ENCODE measurements at places on chromosomes 1 and 21.

DNA sequence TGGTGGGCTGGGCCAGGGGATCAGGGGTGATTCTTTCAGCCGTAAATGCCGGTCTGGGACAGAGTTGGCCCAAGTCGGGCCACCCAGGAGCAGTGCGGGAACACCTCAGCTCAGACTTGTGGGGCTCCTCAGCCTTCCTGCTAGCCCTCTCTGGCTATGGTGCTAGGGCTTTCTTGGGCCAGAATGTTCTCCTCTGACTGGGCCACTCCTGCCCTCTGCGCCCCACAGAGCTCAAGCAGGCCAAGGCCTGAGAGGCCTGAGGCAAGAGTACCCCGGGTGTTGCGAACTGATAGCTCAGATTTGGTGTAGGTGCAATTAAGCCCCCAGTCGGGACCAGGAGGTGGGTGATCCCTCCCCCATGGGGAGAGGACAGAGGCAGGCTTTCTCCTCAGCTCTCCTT, 51.8 kb downstream of the LGR6 start:
- no peak for DNase-seq

GRCh38 chr1:21294266-21294989, 4.2 kb upstream of the ECE1 start:
- DNase-seq = peak; percentile 86

DNA sequence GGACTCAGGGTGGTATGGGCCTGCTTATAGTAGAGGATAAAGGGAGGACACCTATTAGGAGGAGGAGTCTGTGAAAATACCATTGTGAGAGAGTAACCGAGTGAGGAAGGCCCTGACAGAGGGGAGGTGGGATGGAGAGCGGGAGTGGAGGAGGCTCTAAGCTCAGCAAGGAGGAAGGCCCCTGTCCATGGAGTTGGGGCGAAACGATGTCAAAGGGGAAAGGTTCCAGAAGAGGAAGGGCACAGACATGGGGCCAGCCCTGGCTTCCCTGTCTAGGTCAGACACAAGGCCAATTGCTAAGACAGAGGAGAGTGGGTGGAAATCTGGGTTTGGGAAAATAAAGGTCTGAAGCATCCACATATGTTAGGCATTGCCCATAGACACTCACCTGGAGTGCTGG, 44.2 kb downstream of the ELK4 start:
- no peak for DNase-seq

GRCh38 chr1:200310824-200311223, 99.0 kb downstream of the ZNF281 start:
- no peak for DNase-seq

- no peak for DNase-seq
Observed at GRCh38 chr1:157310401-157310800, 172.2 kb upstream of the ETV3 start.

GRCh38 chr1:111611986-111612385, 7.6 kb upstream of the RAP1A start:
- no peak for DNase-seq

DNA sequence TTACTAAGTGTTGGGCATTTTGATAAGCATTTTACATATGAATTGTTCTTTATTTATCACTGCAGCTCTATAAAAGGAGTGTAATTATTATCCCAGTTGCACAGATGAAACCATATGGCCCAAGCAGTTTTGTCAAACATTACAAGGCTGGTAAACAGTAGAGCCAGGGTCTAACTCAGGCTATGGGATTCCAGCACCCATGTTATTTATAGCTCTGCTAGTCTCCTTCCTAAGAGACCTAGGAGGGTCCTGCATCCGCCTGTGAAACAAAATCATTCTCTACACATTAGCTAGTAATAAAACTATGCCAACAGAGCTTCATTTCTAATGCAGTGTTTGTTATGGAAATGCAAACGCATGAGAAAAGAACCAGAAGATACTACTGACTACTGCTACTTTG, 58.6 kb downstream of the IL23R start:
- DNase-seq = no peak

DNA sequence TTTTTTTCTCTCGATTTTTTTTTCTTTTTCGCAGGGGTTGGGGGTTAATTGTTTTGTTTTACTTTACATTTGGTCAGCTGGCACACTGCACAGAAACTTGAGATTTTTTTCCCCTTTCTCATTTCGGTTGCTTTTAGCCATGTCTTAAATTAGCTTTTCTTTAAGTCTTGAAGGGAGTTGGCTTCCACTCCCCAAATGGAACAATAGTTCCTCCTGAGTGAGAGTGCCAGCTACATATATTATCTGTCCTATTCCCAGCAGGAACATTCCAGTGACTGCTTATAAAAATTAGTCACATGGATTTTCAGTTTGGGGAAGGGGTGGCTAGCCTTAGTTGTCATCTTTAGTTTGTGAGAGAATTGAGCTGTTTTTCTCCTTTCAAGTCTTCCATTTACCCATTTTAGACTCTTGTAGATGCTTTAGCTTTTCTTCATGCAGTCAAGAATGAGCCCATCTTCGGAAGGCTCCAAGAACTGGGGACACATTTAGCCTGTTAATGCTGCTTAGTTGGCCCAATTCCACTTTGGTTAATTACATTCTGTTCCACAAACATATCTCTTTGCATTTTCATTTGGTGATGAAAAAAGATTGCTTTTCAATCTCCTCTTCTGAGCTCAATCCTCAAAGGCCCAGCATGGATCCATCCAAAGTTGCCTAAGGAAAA, 510.1 kb upstream of the CXADR start:
- DNase-seq = no peak

DNA sequence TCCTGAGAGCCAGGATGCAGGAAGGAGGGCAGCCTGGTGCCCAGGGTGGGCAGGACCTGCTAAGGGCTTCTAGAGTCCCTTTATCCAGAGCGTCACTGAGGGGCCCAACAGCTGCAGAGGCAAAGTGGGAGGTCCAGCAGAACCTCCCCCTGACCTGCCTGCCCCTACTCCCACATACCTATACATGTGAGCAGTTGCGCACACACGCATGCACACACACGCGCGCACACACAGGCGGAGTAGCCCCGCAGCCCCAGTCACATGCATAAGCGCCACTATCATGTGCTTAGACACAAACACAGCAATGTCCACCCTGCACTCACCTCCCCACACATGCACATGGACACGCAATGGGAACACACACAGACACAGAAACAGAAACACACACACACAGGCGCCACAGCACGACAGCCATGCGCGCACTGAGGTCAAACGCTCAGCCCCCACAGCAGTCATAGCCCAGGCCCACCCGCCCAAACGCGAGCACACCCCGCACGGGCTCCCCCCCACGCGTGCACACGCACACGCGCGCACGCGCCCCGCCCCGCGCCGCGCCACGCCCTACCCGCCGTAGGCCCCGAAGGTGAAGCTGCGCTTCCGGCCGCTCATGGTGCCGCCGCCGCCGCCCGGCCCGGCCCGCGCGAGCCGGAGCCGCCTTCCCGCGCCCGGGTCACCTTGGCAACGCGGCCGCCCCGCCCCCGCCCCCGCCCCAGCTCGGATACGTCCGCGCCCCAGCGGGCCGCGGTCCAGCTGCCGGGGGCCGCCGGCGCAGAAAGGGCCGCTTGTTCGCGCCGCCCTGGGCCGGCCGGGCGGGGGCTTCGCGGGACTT, 17.7 kb downstream of the RAP1GAP start:
- no peak for DNase-seq

GRCh38 chr1:165536016-165536415, 7.8 kb upstream of the LRRC52 start:
- DNase-seq = no peak

DNA sequence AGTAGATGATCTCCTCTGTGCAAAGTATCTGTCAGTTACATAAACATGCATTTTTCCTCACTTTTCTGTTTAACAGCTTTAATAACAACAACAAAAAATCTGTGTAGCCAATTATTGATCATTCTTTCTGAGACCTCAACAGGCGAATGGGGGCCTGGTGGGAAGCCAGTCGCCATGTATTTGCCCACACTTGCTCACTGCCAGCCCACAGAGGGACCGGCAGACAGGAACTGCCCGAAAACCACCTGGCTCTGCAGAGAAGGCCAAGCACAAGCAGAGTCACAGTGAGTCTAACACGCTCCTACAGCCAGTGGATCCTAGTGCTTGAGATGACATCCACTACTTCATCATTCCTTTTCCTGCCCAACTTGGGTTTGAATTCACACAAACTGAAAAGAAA, 56.1 kb downstream of the NPHP4 start:
- no peak for DNase-seq

DNA sequence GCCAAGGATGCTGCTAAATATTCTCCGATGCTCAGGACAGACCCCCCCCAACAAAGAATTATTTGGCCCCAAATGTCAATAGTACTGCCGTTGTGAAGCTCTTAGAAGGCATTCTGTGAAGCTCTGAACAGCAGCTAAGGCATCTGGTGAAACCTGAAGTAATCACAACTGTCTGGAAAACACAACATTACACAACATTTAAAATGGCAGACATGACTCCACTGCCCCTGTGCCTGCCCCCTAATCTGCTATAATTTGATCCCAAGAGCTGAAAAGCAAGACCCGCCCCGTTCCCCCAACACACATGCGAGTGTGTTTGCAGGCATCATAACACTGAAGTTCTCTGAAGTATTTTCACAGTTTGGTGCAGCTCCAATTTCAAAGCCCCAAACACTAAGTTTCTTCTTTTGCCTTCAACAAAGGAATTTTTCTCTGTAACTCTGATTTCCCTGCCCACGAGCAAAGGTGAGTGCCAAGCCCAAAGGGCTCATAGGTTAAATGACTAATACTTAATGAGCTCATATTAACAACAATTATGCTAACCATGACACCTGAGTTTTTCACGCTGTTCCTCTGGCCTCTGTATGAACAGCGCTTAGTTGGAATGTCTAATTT, 129.2 kb downstream of the CLIC6 start:
- no peak for DNase-seq

DNA sequence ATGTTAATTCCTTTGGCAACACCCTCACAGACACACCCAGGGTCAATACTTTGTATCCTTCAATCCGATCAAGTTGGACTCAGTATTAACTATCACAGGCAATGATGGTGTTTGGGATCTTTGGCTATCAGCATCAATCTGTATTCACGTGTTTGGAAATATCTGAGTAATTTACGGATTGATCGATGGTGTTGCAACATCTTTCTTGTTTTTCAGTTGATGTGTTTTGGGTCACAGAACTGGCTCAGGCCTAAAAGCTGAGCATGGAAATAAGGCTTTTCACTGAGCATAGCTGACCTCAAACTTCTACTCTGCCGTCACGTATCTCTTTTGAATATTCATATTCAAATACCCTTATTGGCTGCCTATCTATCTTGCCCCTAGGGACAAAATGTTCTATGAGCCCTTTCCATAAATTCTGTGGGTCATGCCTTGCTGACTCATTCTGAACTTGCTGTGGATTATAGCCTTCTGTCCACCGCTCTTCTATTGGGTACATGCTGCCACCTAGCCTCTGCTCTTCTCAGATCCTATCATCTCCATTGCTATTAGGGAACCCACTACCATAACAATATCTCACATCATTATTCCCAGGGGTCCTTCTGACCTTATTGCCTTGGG, 156.0 kb downstream of the PDE4B start:
- no peak for DNase-seq

- peak; percentile 26 for DNase-seq
Observed at GRCh38 chr1:113929750-113930498, 800 bp downstream of the HIPK1 start.

DNA sequence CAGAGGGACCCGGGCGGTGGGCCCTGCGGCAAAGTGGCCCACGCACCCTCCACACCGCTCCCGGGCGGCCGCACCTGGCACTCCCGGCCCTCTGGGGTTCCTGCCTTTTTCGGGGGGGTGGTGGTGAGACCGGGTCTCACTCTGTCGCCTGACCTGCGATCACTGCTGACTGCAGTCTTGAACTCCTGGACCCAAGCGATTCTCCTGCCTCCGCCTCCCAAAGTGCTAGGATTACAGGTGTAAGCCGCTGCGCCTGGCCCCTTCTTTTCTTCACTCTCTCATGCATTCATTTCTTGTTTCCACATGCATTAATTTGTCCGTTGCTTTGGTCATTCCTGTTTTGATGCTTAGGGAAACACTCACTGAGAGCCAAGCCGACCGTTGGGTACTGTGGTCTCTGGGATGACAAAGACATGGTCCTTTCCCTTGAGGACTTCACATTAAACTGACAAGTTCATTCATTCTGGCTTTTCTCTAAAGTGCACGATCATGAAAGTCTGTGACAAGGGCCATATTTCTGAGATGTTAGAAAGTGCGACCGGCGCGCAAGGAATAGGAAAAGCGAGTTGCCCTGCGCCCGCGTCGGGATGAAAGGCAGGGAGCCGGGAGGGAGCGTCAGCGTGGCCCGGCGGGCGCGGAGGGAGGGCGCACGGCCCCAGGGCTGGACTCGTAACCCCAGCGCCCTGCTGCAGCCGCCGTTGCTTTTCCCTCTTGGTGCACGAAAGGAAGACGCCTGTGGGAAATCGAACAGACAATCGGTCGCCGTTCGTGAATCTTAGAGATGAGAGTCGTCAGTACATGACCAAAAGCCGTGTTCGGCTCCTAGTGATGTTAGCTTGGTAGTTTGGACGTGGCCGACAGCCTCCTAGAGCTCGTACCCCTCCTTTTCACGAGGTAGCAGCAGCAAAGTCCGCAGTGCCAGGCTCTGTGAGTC, 1.0 kb upstream of the MCOLN2 start:
- no peak for DNase-seq

DNA sequence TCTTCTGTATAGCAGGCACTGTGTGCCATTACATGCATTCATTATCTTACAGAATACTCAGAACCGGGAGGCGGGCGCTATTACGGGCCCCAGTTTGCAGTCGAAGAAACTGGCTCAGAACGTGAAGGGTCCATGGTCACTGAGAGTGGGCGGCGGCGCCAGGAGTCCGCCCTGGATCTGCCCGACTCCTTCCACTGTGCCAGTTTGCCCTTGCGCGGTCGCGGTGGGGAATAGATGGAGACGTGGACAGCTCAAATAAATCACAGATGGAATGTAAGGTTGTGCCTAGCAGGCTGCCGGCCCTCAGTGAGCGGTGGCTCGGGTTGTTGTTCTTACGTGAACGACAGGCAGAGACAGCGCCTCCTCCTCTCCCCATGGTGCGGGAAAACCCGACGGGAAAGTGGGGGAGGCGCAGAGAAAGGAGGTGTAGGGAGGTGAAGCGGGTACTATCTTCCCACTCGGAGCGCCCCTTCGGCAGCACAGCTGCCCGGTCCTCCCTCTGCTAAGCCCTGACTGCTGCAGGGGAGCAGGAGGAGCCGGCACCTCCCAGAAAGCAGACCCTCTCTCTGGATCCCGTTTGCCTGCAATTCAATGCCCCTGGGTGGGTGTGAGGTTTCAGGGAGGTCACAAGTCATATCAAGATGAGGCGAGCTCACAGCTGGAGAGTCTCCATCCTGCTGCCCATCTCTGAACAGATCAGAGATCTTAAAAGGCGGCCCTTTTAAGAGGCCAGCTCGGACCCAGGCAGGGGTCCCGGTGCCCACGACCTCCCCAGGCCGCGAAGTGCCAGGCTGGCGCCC, 1.1 kb downstream of the COL9A2 start:
- DNase-seq = no peak

GRCh38 chr1:203464226-203464625, 11.4 kb upstream of the PRELP start:
- no peak for DNase-seq

- DNase-seq = no peak
Observed at GRCh38 chr21:42243026-42243425, 24.1 kb downstream of the ABCG1 start.

GRCh38 chr1:162141281-162142054, 72.0 kb downstream of the NOS1AP start:
- no peak for DNase-seq

Measured in stimulated activated CD4-positive, alpha-beta T cell treated with anti-CD3 and anti-CD28 coated beads, Interleukin-1b, Interleukin-23, amount 100 ng/mL, for 1 hour (primary cell).